Activated CD4-positive, CD25-positive, alpha-beta regulatory T cell treated with anti-CD3 and anti-CD28 coated beads, Interleukin-2, amount 50 U/mL, for 72 hours (primary cell): ENCODE measurements at places on chromosomes 3 and 15.

GRCh38 chr15:98981851-98982722 lies 25.5 kb downstream of the PGPEP1L start:
- DNase-seq, result no peak

DNA sequence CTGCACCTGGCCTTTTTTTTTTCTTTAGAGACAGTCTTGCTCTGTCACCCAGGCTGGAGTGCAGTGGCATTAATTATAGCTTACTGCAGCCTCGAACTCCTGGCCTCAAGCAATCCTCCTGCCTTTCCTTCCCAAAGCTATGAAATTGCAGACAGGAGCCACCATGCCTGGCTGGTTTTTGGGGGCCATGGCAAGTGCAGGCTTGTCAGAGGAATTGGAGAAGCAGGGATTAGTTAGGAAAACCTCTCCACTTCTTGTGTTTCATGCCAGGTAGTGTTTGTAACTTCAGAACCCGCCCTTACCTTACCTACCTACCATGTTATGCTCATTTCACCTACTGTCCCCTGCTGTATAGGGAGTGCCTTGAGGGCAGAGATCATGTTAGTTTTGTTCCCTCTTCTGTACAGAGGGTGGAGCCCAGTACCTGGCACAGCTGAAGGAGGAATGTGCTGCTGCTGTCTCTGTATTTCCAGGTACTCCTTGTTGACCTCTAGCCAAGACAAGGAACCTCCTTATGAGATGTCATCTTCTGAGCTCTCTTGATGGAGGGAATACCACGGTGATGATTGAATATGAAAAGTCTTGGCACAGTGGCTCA lies 43.8 kb downstream of the TRAK1 start:
- DNase-seq, result no peak

DNA sequence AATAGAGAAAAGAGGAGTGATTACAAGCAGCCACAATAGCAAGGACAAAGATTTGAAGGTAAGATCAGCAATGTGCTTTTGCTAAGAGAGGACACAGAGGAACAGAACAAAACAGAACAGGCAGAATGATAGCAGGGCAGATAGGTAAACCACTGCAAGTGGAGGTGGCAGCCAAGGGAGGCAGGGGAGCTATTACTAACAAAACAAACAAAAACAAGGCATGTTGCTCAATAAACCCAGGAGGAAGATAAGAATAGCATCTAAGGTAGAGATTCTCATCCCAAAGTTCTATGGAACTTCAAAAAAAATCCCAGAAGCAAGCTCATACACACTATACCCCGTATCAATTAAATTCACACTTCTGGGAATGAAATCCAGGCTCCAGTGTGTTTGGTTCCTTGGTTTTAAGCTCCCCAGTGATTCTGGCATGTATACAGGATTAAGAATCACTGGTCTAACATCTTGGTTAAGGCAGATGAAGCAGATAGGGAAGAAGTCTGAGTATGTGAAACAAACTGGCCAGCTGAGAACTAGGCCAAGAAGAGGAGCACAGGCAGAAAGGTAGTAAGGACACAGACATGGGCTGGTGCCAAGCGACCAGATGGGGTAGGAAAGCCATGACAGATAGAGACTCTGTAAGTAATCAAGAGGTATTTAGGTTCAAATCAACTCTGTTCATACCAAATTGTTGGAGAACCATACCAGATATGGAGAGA lies 189.2 kb downstream of the DTWD1 start:
- no peak for DNase-seq

DNA sequence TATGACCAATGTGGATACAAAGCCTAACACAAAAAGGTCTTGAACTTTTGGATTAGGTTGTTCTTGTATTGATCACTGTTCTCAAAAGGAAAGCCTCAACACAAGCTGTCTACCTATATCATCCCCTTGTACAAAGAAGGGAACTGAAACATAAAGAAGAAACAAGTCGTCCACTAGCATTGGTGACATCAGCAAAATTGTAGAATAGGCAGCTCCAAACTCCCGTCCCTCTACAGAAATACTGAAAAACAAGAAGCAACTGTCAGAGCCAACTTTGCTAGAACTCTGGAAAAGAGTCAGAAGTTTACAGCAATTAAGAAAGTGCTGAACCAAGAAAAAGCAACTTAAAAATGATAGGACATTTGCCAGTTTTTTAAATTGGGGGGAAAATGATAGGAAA lies 7.5 kb upstream of the NR1I2 start:
- DNase-seq, result no peak

DNA sequence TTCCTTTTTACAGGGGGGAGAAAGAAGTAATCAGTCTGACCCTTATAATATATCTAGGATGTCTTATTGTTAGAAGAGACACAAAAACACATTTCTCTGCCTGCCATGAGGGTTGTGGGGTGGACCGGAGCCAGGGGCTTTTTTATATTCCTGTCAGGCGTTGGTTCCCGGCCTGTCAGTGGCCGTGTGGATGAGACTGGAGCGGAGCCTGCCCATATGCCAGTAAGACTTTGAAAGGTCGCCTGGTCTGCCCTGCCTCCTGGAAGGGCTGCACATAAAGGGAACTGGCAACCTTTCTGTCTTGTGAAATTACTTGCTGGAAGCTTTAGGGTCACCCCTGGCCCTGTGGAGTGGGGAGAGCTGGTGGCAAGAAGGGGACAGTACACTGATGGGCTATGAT lies 34.7 kb downstream of the MAP3K13 start:
- DNase-seq, result no peak

GRCh38 chr3:82633319-82633718 lies 871.9 kb upstream of the GBE1 start:
- DNase-seq, result no peak

- no peak for DNase-seq
Observed at GRCh38 chr3:117526470-117527079, 817.0 kb downstream of the TUSC7 start.

DNA sequence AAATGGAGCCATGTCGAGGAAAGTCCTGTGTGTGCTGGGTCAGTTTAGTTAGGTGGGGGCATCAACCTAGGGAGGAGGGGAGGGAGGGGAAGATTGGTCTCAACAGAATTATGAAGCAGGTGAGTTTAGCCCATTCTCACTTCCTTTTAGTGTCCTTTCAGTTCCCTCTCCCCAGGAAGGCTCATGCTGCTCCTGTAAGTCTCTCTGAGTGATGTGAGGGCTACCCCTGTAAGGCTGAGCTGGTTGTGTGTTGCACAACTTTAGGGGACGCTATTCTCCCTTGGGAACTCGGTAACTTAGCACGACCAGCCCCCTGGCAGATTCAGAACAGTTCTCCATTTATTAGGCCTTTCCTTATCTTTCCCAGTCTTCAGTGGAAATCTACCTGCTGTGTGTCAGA lies 21.2 kb downstream of the IL5RA start:
- no peak for DNase-seq

GRCh38 chr3:44529927-44530326 lies 25.1 kb upstream of the ZKSCAN7 start:
- DNase-seq, result no peak

GRCh38 chr3:159340877-159341500 lies 539.1 kb downstream of the MFSD1 start:
- no peak for DNase-seq

- DNase-seq, result no peak
Observed at GRCh38 chr3:23111286-23111685, 91.8 kb upstream of the UBE2E2 start.

DNA sequence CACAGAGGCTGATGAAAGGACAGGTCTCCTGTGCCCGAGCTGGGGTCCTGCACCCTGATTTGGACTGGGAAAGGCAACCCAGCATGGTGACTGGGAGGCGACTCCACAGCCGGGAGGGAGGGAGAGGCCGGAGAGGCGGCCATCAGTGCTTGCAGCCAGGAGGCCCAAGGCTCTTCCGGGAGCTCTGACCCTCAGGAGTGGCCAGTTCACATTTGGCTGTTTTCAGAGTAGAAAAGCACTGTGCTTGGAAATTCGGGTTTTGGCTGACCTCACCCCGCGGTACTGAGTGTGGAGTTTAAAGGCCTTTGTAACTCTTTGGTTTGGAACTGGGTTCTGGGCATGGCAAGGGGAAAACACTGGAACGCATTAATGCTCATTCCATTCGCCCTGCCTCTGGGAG lies 31.9 kb downstream of the SMAD6 start:
- no peak for DNase-seq

DNA sequence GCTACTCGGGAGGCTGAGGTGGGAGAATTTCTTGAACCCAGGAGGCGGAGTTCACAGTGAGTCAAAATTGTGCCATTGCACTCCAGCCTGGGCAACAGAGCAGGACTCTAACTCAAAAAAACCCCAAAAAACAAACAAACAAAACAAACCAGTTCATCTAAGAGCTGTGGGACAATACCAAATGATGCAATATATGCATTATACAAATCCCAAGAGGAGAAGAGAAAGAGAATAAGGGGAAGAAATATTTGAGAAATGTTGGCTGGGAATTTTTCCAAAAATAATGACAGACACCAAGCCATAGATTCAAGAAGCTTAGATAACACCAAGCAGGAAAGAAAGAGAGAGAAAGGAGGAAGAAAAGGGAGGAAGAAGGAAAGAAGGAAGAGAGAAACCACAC lies 82.5 kb downstream of the KLF13 start:
- no peak for DNase-seq

DNA sequence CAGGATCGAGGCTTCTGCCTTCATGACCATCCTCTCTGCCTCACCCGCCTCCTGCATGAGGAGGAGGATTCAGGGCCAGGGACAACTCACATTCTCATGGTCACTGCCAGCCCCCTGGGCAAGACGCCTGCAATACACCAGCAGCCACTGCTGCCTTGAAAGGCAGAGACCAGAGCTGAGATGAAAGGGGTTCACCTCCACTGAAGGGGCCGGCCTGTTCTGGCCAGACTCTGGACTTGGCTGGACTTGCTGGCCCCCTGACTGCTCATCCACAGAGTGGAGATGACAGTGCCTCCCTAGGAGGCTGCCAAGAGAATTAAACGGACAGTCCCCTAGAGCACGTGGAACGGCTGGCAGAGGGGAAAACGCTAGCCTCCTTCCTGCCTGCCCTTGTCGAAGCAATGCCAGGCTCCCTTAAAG lies 35.2 kb downstream of the MGLL start:
- no peak for DNase-seq

DNA sequence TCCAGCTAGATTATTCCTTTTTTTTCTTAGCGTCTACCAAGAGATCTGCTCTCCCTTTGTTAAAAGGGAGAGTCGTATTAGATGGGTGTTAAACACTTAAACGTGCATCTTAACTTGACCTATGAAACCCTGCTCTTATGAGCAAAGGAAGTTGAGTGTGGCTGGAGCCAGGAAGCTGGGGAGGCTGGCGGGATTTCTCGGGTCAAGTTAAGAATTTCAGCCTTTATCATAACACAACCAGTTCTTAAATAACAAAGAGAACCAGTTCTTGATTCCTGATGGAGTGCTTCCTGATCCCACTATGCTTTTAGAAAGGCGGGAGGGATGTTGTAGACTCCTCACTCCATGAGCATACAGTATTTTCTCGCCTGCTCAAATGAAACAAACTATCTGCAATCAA lies 215.1 kb downstream of the ITPR1 start:
- no peak for DNase-seq

- no peak for DNase-seq
Observed at GRCh38 chr3:148605521-148605920, 92.2 kb upstream of the AGTR1 start.

GRCh38 chr3:187624588-187624987 lies 45.6 kb downstream of the SST start:
- no peak for DNase-seq

GRCh38 chr15:78909791-78910228 lies 35.0 kb downstream of the CTSH start:
- no peak for DNase-seq

GRCh38 chr15:59918994-59919951 lies 84.8 kb upstream of the FOXB1 start:
- DNase-seq, result peak; percentile 42
